ENCODE measurements at places on chromosomes 3 and 15.

DNA sequence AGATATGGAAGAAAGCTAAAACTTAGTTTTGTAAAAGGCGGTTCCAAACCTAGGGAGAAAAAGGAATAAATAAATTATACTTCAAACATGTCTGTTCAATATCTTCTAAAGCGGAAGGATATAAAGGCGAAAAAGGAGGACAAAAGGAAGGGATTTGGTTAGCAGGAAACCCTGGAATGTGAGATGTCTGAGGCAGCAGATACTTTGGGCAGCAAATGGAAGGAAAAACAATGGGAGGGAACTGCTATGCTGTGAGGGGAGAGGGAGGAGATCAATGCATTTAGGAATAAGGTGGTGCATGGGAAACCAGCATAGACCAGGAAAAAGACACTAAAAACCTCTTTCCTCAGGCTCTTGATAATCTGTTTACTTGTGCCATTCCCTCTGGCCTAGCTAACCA, 120.8 kb downstream of the DNAH12 start:
- no peak for DNase-seq

- DNase-seq: no peak
Measured at GRCh38 chr3:149801195-149801594, 8.8 kb upstream of the ANKUB1 start.

GRCh38 chr15:43190178-43190577, 5.0 kb downstream of the CCNDBP1 start:
- DNase-seq: no peak

DNA sequence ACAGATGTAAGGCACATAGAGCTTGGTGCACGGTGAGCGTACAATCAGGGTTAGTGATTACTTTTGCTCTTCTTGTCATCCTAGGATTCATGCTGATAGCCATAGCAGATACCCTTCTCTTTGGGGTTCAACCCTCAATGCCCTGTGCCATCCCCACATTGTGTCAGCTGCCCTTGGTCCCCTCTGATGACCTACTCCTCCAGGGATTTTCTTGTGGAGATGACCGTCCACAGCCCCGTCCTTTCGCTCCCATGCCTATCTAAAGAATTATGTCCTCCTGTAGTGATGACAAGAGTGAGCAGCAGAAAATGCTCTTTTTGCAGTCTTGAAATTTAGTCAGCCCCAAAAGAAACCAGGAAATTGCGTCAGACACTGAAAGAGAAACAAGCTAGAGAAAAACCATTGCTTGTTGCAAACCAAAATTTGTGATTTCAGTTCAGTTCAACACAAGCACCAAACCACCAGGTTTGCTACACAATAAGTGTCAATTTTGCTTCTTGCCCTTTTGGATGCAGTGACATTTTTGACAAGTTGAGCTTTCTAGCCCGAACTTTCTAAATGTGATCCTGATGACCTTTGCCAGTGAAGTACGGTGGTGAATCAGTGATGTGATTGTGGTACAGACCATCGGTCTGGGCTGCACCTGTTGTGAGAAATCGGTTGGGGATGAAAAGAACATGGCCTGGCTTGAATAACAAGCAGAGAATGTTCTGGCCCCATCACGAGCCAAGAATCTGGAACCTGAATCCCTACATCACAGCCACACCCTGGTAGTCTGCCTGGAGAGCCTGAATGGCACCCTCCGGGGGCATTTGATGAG, 41.3 kb downstream of the CMTM7 start:
- DNase-seq: peak; percentile 76

- DNase-seq: no peak
Measured at GRCh38 chr15:86021281-86022264, 58.1 kb upstream of the AGBL1 start.

GRCh38 chr15:94893091-94893490, 661.7 kb downstream of the MCTP2 start:
- no peak for DNase-seq

DNA sequence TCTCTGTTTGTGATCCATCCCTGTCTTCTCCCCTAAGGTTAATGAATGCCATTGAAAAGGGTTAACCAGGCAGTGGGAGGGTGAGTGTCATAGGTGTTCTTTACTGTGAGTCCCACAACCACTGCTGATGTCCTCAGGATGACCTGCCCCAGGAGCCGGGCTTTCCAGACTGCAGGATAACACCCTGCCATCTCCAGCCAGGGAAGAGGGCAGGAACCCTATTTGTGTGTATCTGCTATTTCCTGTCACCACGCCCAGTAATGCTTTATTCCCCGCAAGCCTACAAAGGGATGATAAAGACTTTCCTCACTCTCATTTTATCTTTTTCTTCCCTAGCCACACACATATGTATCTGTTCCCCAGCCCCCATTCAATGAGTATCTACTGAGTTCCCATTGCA, 15.6 kb upstream of the CTXND1 start:
- DNase-seq: no peak

DNA sequence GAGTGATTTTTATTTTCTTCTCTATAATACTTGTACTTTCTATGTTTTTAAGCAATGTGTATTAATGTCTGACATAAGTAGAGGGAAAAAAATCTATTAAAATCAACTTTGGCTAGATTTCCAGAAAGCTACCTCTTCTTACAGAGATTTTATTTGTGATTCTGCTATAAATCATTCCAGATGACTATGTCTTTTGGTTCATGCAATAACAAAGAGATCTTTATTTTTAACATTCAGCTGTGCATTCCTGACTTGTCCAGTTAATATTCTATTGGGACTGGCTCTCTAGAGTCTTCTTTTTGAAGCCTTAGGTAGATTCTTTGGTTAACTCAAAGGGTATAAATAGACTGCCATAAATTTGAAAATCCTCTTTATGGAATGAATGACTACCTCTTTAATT, 74.3 kb upstream of the ARPP21 start:
- DNase-seq: no peak

DNA sequence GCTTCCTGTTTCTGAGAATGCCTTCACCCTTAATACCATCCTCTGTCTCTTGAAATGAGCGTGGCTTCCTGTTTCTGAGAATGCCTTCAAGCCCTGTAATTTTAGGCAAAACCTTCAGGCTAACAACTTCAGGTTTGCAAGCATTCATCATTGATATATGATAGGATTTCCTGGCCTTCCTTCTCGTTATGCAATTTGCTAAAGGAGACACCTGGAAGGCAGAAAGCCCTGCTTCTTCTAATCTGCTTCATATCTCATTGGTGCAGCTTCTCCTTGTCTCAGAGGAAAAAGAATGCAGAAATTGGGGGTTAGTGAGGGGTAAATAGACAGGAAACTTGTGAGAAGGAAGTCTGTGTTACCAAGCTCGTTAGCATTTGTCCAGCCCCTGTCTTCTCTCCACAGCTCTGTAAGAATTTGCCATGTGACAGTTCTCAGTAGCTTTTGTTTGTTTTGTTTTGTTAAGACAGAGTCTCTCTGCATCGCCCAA, 7.3 kb downstream of the ARL6IP5 start:
- no peak for DNase-seq

GRCh38 chr15:67186688-67187087, 67.8 kb downstream of the AAGAB start:
- DNase-seq: no peak

GRCh38 chr3:146929696-146930095, 324.6 kb upstream of the PLSCR5 start:
- DNase-seq: no peak

DNA sequence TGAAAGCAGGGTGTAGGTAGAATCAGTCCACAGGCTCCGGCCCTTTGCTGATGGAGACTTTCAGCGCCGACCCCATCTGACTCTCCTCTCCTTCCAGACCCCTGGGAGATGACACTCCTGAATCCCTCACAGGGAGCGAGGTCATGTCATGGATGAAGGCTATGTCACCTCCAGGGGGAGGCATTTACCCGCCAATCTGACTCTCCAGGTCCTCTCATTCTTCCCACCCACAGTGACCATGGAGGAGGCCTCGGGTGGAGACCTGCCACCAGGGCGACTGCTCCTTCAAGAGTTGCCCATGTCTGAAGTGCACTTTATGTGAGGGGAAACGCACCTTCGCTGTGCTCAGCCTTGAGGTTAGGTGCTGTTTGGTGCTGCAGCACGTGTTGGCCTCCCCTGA, 112.7 kb downstream of the KLF13 start:
- no peak for DNase-seq

GRCh38 chr15:73009066-73010056, 42.9 kb upstream of the NEO1 start:
- DNase-seq: no peak

- no peak for DNase-seq
Measured at GRCh38 chr3:112931736-112932521, 43.0 kb downstream of the CD200R1 start.

DNA sequence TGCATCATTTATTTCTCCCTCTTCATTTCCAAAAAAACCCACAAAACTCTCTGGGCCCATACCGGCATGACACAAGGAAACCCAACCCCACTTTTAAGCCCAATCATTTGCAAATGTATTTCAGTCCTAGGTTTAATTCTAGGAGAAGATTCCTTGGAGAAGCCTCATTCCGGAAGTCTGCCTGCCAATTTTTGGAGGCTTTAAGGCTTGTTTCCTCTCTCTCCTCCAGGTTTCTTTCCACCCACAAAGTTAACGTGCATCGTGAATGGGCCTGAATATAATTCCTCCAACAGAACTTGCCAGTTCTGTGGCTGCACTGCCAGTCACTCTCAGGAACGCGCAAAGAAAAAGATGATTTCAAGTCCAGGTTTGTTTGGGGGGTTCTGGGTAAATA, 69.9 kb upstream of the FOXP1 start:
- no peak for DNase-seq

- DNase-seq: no peak
Measured at GRCh38 chr3:128369121-128369703, 97.5 kb downstream of the DNAJB8 start.

- no peak for DNase-seq
Measured at GRCh38 chr15:59349680-59350420, 22.8 kb downstream of the MYO1E start.

DNA sequence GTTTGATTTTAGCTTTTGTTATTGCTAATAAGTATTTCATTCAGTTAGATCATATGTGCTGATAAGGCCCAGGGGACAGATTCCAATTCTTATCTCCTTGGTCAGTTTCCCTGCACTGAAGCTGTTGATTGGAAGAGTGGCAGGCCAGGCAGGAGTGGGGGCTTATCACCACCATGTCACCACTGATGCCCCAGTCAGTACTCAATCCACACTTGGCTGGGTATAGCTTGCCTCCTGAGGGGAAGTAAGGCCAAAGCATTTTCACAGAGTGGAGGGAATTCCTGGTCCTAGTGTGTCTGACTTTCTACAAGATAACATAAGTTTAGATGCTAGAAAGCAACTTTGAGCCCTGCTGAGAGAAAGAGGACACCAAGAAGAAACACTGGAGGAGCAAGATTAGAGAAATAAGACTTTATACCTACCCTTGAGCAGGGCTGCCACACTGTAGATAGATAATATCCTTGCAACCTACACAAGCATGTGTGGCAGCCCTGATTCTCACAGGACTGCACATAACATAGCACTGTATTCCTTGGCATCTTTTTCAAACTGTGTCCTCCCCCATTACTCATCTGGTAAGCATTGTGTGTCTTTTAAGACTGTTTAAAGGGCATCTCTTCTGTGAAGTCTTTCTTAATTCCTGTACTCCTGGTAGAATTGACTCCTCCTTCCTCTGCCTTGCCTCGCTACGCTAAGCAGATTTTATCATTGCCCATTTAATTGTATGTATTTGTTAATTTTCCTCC, 24.3 kb downstream of the OXNAD1 start:
- DNase-seq: no peak

GRCh38 chr3:33050071-33050653, 46.8 kb downstream of the GLB1 start:
- DNase-seq: no peak

DNA sequence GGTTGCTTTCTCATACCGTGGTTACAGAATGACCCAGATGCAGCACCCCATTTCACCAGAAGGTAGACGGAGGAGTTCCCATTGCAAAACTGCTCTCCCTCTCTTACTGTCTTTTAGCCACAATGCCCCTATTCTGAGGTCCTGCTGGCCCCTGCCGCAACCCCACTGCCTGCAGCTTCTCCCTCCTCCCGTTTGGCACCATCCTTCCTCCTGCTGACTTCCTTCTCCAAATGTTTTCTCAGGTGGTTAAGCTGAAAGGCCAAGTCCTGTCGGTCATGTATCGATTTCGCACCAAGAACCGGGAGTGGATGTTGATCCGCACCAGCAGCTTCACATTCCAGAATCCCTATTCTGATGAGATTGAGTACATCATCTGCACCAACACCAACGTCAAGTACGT, 132.3 kb upstream of the ABHD17C start:
- DNase-seq: peak; percentile 32

DNA sequence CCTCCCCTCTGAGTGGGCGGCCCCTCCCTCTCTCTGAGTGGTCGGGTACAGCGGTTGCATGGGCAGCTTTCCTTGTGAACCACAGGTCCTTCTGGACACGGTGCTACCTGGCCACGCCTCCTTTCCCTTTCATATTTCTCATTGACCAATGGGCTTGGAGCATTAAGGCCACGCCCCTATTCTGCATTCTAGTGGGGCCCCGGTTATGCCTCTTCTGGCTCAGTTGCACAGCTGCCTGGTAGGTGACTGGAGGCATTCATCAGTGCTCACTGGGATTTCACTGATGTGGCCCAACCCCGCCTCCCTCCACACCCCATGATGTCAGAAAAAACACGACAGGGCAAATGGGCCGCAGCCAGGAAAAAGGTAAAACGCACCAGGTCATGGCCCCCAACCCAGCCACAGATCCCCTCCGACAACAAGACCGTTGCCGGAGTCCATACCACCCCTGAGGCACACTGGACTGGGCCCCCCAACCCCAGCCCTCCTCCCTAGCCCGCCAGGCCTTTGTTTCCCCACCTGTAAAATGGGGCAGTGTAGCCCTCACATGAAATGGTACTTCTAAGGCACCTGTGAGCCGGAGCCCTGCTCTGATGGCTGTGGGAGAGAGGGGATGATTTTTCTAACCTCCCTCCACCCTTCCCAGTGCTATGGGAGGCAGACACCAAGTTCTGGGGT, 26.3 kb downstream of the NGRN start:
- DNase-seq: no peak

- peak; percentile 61 for DNase-seq
Measured at GRCh38 chr3:46214751-46215352, 6.7 kb upstream of the CCR1 start.
